Spinal cord (tissue), 10 donors: ENCODE measurements at places on chromosomes 7 and 10.
A peak's percentile ranks its signal among the peaks of the same experiment; 100 is the strongest.

DNA sequence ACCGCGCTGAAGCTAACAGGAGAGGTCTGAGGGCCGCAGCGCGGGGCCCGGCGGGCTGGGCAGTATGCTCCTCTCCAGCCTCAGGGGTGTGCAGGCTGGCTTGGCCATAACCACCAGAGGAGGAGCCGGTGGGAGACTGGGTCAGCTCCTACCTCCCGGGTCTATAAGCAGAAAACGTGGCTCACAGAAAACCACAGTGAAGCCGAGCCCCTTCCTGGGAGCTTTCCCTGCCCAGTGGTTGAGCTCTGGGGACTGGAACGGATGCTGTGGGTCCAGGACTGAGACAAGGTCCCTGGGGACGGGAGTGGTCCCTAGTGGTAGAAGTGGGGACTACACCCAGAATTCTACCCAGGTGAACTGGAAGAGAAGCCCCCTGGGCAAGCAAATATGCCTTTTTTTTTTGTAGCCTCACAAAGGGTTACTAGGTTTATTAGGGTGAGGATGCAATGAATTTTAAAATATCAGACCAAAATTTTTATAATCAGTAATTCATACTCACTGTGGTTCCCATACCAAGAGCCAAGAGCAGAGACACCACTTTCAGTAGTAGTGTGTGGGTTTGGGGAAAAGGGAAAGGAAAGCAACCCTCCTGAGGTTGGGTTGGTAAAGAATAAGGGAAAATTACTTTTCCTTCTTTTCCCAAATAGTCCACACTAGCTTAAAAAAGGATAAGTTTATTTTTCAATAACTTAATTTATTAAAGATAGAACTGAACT, 67.9 kb upstream of the PRKCQ start:
- no peak for DNase-seq

DNA sequence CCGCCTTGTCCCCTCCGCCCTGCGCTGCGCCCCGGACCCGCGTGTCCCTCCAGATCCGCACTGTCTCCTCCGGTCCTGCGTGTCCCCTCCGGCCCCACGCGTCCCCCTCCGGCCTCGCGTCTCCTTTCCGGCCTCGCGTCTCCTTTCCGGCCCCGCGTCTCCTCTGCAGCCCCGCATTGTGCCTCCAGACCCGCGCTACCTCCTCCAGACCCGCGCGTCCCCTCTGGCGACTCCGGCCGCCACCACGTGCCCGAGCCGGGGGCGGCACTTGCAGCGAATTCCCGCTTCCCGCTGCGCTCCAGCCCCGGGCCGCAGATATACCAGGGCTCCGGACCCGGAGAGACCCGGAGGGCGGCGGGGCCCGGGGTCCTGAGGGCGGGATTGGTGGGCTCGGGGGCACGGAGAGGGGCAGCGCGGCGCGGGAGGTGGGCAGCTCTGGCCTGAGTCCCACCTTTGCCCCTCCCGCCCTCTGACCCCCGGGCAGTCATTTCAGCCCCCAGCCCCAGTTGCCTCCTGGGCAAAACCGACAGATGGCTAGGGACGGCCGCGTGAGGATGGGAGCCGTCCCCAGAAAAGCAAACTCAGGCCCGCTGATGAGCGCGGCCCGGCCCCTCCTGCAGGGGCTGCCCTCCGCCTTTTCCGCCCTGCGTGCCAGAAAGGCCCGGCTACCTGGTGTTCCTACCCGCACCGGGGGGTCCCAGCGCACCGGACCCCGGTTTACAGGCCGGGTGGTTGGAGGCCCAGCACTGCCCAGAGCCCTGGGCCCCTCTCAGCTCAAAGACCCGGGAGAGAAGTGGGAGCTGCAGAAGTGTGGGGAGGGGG, 56.5 kb downstream of the RBM17 start:
- DNase-seq = peak; percentile 60

GRCh38 chr7:148609045-148609725, 18.6 kb downstream of the C7orf33 start:
- no peak for DNase-seq

- no peak for DNase-seq
Measured at GRCh38 chr7:28052933-28053332, 127.7 kb downstream of the JAZF1 start.
